CD4-positive, alpha-beta T cell treated with Interleukin-4 for 1 hour (primary cell): ENCODE measurements at places on chromosomes 7 and 10.

GRCh38 chr7:98091523-98091922 is 15.1 kb upstream of the LMTK2 start:
- no peak for DNase-seq

DNA sequence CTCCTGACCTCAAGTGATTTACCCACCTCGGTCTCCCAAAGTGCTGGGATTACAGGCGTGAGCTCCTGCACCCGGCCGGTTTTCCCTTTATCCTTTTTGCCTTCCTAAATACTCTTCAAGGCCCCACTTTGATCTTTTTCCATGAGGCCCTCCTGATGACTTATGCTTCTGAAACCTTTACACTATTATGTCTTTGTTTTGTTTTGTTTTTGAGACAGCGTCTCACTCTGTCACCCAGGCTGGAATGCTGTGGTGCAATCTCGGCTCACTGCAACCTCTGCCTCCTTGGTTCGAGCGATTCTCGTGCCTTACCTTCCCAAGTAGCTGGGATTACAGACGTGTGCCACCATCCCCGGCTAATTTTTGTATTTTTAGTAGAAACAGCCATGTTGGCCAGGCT is 3.8 kb downstream of the STMP1 start:
- no peak for DNase-seq

GRCh38 chr7:153091477-153091876 is 331.9 kb downstream of the ACTR3B start:
- DNase-seq: no peak

- no peak for DNase-seq
Measured at GRCh38 chr7:141043616-141044015, 28.9 kb upstream of the MRPS33 start.
